Stimulated activated naive CD8-positive, alpha-beta T cell treated with anti-CD3 and anti-CD28 coated beads, Interleukin-15, Interleukin-2, amounts not matched to agents 100 U/mL and 50 U/mL, for 24 hours (primary cell): ENCODE measurements at places on chromosomes 13 and 19.

DNA sequence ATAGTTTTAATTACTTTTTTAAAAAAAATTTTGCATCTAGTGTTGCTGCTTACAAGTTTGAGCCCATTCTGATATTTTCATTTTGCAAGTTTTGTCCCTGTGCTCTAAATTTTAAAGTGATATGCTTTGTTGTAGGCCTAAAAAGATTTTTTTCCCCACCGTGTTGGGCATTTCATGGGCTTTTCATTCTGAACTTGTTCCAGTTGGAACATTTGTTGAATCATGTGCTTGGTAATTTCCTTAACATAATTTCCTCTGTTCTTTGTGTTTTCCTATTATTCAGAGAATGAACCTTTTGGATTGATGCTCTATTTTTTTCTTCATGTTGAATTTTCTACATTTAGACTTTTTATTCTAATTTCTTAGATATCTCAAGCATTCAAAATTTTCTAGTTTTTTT lies 206.4 kb upstream of the SPRY2 start:
- no peak for DNase-seq

DNA sequence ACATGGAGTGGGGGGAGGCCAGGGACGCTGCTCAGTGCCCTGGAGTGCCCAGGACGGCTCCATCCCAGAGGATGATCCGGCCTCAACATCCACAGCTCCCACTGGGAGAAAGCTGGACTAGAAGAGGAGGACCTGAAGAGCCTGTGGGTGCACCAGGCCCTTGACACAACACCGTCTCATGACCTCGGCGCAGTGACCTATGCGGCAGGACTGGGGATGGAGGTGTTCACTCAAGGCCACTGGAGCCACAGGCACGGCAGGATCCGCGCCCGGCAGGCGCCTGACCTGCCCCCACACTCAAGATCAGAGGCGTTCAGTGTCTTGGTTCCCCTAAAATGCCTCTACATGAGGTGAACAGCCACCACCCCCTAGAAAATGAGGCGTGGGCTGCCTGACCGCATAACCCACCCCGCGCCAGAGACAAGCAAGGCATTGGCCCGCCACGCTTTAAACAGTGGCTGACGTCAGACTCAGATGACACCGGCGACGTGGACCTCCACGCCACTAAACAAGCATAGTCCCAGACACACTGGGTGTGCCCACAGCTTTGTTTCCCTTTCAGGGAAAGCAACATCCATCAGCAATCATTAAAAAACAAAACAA lies 8.0 kb downstream of the SGTA start:
- no peak for DNase-seq

- DNase-seq: no peak
Measured at GRCh38 chr13:98429531-98429930, 147.4 kb downstream of the STK24 start.

DNA sequence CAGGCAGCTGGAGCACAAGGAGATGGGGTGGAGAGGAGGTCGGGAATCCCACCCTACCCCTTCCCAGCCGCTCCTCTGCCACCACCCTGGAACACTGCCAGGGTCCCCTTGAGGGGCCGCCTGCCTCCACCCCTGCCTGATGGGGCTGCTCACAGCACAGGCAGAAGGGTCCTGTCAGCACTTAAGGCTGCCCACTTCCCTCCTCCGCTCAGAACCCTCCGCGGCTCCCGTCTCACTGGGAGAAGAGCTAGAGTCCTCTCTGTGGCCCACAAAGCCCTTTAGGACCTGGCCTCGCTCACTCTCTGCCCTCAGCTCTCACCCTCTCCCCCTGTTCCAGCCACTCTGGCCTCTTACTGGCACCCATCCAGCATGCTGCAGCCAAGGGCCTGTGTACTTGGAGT lies 3.4 kb upstream of the POLD1 start:
- DNase-seq: no peak

DNA sequence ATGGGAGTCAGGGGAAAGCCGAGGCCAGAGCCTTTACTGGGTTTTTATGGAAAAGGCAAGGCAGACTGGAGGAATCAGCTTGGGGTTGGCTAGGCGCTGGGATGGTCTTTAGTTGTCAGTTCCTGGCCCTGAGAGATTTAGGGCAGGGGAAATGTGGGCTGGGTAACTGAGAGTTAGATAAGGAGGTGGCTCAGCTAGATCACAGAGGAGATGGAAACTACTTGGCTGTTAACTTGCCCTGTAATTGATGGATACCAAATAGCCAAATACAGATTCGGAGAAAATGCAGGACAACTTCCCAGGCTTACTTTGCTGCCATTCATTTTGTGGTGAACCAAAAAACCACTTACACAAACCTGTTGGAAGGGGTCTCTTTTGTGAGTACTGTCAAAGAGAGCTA lies 54.0 kb downstream of the LRCH1 start:
- DNase-seq: no peak

DNA sequence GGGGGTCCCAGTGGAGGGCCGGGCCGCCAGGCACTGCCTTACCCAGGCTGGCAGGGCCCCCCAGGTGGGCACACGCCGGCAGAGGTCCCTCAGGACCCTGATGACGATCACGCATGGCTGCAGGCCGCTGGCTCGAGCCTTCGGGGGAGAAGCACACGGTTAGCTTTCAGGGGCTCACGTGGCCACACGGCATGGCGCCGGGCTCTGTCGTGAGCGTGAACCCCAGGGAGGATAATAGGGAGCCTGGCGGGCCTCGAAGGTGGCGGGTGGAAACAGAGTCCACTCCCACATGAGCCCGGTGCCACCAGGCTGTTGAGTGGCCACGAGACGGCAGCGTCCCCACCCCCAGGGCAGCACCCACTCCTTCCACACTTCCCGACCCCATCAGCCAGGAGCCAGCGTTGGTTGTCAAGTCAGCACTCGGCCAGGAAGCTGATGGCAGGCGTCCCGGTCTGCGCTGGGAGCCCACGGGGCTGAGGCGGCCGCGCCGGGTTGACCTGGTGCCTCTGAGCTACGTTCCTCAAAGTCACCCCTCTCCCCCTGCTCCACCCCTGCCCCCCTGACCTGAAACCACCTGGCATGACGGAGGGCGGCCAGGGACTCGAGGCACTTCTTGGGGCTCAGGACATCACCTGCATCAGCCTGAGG lies 24.7 kb upstream of the MATK start:
- DNase-seq: no peak

DNA sequence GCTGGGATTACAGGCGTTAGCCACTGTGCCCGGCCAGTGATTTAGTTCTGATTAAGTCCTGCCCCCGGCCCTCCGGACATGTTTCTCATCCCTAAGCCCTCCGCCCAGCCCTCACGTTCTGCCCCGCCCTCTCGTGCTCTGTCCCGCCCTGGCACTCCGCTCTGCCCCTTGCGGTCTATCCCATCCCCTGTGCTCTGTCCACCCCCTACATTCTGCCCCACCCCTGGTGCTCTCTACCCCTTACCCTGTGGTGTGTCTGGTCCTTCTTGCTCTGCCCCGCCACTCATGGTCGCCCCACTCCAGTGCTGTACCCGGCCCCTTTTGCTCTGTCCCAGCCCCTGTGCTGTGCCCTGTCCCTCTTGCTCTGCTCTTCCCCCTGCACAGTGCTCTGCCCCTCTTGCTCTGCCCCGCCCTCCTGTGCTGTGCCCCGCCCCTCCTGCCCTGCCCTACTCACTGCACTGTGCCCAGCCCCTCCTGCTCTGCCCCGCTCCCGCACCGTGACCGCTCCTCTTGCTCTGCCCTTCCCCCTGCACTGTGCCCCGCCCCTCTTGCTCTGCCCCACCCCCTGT lies 3.0 kb downstream of the GTPBP3 start:
- DNase-seq: peak; percentile 44

DNA sequence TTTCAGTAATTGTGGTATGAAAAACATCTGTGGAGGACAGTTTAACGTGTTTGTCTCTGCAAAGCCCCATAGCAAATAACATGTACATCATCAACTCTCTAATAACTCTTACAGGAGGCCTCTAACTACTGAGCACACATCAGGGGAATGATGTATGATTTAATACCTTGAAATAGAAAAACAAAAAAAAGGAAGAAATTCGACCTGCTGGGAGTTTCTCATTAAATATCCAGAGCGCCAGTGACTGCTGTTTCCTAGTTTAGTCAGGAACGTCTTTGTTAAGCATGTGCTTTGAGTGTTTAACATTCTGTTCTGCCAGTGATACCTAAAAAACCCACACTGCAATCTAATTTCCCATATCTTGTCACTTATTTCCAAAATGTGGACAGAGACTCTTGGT lies 235.4 kb downstream of the PCDH20 start:
- no peak for DNase-seq

DNA sequence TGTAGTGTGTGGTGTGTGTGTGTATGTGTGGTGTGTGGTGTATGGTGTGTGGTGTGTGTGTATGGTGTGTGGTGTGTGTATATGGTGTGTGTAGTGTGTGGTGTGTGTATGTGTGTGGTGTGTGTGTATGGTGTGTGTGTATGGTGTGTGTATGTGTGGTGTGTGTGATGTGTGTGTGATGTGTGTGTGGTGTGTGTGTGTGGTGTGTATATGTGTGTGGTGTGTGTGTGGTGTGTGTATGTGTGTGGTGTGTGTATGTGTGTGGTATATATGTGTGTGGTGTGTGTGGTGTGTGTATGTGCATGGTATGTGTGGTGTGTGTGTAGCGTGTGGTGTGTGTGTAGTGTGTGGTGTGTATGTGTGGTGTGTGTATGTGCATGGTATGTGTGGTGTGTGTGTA lies 1.7 kb downstream of the ATP12A start:
- no peak for DNase-seq

DNA sequence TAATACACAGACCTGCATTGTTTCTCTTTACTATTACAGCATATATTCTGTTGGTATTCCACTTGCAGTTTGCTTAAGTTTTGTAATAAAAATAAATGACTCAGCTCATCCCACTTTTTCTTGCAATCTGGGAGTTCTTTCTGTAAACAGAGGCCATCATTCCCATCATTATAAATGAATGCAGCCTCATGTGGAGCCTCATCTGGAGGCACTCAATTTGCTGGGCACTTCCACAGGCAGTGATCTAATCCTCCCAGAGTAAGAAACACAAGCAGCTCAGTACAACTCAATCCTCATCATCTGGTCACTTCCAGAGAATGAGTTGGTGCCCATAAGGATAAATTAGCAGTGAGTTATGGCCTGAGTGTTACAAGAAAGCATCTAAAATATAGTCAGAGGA lies 2801.9 kb downstream of the PCDH9 start:
- DNase-seq: no peak

DNA sequence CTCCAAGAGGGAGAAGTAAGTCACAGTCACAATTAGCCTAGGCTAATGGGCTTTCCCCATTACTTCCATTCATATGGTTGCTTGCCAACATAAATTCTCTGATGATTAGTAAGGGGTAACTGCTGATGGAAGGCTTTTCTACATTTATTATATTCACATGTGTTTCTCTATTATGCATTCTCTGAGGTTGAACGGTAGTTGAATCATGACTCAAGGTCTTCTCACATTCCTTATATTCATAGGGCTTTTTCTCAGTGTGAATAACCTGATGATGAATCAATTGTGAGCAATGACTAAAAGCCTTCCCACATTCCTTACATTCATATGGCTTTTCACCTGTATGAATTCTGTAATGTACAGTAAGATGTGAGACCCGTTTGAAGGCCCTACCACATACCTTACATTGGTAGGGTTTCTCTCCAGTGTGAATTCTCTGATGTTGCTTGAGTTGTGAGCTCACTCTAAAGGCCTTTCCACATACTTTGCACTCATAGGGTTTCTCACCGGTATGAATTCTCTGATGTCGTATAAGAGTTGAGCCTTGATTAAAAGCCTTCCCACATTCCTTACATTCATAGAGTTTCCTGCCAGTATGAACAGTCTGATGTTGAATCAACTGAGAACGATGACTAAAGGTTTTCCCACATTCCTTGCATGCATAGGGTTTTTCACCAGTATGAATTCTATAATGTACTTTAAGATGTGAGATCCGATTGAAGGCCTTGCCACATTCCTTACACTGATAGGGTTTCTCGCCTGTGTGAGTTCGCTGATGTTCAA lies 9.3 kb downstream of the ZNF582 start:
- DNase-seq: no peak

GRCh38 chr13:75685239-75685697 lies 49.1 kb downstream of the LMO7 start:
- DNase-seq: no peak

GRCh38 chr13:110714797-110715394 lies 1.4 kb downstream of the ING1 start:
- peak; percentile 59 for DNase-seq

GRCh38 chr13:111177921-111178320 lies 62.8 kb downstream of the ARHGEF7 start:
- DNase-seq: no peak

GRCh38 chr19:1263188-1263587 lies 5.9 kb upstream of the CIRBP start:
- no peak for DNase-seq

DNA sequence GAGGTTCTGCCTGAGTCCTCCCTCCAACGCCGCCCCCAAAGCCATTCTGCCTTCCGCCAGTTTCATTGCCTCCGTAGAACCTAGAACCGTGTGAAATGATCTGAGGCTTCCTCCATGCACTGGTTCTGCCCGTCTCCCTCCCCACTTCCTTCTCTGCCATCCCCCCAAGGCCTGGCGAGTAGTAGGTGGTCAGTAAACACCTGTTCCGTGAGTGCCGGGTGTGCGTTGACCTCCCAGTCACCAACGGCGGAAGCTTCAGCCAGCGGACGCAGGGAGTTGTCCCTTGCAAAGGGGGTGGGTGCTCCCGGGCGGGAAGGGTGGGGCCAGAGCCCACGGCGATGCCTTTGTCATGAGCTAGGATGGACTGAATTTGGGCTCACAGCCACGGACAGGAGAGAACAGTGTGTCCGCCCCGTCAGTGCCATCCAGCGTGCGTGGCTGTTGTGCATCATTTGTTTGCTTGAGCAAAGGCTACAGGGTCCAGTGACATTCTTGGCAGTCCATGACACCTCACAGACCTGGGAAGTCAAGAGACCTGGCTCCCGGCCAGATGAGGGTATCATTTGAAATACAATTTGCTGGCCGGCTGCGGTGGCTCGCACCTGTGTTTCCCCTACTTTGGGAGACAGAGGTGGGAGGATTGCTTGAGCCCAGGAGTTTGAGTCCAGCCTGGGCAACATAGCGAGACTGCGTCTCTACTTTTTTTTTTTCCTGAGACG lies 43.1 kb downstream of the NFIC start:
- DNase-seq: no peak

- DNase-seq: no peak
Measured at GRCh38 chr19:18220632-18221275, 5.5 kb downstream of the PDE4C start.

DNA sequence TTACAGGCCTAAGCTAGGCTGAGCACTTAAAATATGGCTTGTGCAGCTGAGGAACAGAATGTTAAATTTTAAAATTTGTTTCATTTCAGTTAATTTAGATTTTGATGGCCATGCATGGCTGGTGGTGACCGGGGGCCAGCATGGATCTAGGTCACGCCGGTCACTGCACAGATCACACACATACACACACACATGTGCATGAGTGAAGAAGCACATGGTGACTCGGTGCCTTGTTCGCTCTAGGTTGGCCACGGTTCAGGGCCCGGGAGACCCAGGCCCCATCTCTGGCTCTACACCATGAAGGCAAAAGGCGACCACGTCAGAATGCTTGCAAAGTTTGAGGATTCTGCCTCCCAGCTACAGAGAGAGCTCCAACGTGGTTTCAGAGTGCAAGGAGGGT lies 28.0 kb downstream of the ZFR2 start:
- DNase-seq: no peak

- DNase-seq: no peak
Measured at GRCh38 chr13:77558016-77558415, 22.5 kb downstream of the SCEL start.

GRCh38 chr13:32426191-32426989 lies 1.5 kb downstream of the N4BP2L1 start:
- peak; percentile 43 for DNase-seq

- peak; percentile 70 for DNase-seq
Measured at GRCh38 chr19:10260141-10260584, 8.1 kb downstream of the MRPL4 start.
